T-helper 1 cell treated with Interleukin-12 subunit alpha and Interleukin-12 subunit beta and Interleukin-4 antibody, amounts not matched to agents 30 ng/mL and 1 ng/mL, for 36 hours (primary cell): ENCODE measurements at places on chromosomes 1 and 21. TPM values are rescaled to one million over a fixed set of nuclear protein-coding genes. Genes with fewer than 3 reads are reported as not detected.

The PLA2G2A gene
- not detected in 2 replicates for total RNA-seq

The AK2 gene
- total RNA-seq = 222 and 232 TPM in 2 replicates

The GRHL3 gene
- 0.12 and 0.59 TPM in 2 replicates for total RNA-seq

The AMPD2 gene
- total RNA-seq = 88.5 and 93.2 TPM in 2 replicates

The OPRD1 gene
- not detected in 2 replicates for total RNA-seq

The TBX15 gene
- total RNA-seq = not detected in 2 replicates

The PM20D1 gene
- 0.34 and 0.78 TPM in 2 replicates for total RNA-seq

The ASB17 gene
- not detected in 2 replicates for total RNA-seq

The GBP6 gene
- 3.8 and 4.2 TPM in 2 replicates for total RNA-seq

The CNR2 gene
- total RNA-seq = 0.05 and 0.07 TPM in 2 replicates
